ENCODE measurements at places on chromosomes 6 and 20. TPM values are rescaled to one million over a fixed set of nuclear protein-coding genes. Genes with fewer than 3 reads are reported as not detected.
A peak's percentile ranks its signal among the peaks of the same experiment; 100 is the strongest.

GRCh38 chr6:90401933-90402830, 105.5 kb upstream of the BACH2 start:
- H3K4me3 ChIP-seq: no peak overlapping the region
- H3K36me3 ChIP-seq: no peaks in the 10 kb centered on the region
- H3K4me1 ChIP-seq: no peaks in the 10 kb centered on the region

The CCR6 gene
- not detected for polyA plus RNA-seq

DNA sequence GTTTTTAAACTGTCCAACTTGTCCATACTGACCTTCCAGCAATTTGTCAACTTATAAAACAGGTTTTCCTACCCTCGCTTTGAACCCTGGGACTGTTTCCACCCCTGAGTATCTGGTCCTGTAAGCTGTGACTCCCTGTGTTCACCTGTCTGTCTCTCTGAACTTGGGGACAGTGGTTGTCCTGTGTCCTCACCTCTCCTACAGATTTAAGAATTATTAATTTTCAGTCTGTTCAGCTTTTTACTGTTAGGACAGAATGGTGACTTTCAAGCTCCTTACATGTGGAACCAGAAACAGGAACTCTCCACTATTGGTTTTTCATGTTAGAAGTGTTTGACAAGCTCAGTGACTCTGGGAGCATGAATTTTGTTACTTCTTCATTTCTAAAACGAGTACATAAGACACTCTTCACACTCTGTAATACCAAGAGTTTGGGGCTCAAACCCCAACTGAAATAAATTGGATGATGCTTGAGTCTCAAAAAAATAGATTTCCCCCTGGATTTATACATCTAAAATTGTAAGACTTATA, 713.9 kb downstream of the COL12A1 start:
- H3K4me1 ChIP-seq: no peaks in the 10 kb centered on the region
- DNase-seq: no peak

DNA sequence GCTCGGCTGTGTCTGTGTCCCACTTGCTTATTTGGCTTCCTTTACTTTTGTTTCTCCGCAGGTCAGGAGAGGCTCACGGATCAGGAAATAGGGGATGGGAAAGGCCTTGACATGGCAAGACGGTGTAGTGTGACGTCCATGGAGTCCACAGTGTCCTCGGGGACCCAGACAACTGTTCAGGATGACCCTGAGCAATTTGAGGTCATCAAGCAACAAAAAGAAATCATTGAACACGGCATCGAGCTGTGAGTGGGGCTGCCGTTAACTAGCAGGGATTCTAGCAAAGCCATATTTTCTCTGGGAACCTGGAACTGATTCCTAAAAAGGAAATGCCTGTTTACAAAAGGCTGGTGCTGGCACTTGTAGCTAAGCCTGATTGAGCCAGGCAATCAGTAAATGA, 54.4 kb downstream of the ARFGEF2 start:
- peaks cover 7% of the 10 kb centered on the region for H3K4me1 ChIP-seq
- peaks cover 80% of the 10 kb centered on the region for H3K36me3 ChIP-seq
- DNase-seq: no peak
- no peaks in the 10 kb centered on the region for H3K27me3 ChIP-seq
- H3K4me3 ChIP-seq: no peak overlapping the region

DNA sequence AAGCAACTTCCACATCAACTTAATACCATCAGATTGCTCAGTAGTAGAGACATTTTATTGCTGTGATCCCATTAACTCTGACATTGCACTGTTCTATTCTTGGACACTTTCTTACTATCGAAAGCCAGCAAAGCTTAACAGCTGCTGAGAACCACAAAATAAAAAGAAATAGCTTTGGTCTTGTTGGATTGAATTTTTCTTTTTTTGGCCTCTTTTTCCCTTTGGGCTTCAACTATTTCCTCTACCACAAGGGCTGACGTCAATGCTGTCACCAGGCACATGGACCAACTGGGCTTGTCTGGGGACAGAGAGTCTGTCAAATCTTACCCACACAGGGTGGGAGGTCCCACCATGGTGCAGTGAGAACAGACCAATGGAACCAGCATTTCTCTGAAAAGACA, 63.4 kb upstream of the ENPP5 start:
- no peaks in the 10 kb centered on the region for H3K36me3 ChIP-seq
- no peak overlapping the region for H3K27ac ChIP-seq
- no peak overlapping the region for H3K4me3 ChIP-seq
- no peaks in the 10 kb centered on the region for H3K27me3 ChIP-seq

DNA sequence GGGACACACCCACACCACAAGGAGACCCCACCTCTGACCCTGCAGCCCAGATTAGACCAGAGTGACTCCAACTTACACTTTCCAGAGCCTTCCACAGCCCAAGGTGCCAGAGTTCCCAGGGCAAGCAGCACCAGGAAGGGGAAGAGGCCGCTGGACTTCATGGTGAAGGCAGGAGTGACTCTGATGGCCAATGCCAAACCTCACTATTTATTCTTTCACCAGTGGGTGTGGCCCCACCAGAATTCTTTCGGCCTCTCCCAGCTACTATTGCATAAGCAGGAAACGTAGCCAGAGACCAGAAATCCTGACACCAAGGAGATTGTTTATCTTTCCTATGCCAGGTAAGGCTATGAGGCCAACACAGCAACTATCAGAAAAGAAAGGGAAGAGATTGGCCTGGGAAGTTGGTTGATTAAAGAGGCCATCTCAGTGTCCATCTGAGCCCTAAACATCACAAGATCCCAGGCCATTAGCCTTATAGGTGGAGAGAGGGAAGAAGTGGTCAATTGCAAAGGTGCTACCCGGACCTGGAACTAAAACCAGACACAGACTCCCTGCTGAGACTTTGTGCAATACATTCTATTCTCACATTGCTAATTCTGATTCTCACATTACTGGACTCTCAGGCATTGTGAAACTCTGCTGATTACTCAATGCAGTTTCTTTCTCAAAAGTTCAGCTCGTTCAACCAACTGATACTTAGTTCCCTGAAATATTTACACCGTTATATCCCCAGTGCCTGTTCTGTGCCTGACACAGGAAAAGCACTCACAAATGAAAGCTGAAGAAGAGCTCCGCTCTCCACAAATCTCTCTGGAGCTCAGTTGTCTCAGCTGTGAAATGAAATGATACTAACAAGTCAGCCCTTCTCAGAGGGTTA, at the start of gene SLPI:
Gene SLPI, minus strand, starts transcription at position 182 of the 880 bp plus-strand sequence. Its CDS starts 21 bp downstream, at position 161.
- peak; percentile 65 for DNase-seq
- peak within 1 kb of the TSS; percentile 7 for H3K4me3 ChIP-seq
- H3K27ac ChIP-seq: peak within 1 kb of the TSS; percentile 72
- H3K27me3 ChIP-seq: no peaks in the 10 kb centered on the region

DNA sequence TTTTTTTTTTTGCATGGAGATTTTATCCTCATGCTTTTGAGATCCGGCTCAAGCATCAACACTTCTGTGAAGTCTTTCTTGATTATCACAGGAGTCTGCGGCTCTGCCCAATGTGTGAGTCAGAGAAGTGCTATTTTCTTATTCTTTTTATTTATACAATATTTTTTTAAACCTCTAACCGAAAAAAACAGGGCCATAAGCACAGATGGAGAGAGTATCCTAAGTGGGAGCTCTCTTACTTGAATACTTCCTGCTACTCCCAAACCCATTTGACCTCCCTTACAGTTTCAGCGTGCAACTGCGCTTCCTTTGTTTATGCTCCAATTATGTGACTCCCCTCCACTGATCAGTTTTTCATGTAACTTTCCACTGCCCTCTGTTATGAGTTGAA, 8.7 kb upstream of the ATXN1 start:
- H3K4me3 ChIP-seq: no peak overlapping the region
- no peak for DNase-seq
- no peaks in the 10 kb centered on the region for H3K27me3 ChIP-seq
- no peaks in the 10 kb centered on the region for H3K36me3 ChIP-seq

DNA sequence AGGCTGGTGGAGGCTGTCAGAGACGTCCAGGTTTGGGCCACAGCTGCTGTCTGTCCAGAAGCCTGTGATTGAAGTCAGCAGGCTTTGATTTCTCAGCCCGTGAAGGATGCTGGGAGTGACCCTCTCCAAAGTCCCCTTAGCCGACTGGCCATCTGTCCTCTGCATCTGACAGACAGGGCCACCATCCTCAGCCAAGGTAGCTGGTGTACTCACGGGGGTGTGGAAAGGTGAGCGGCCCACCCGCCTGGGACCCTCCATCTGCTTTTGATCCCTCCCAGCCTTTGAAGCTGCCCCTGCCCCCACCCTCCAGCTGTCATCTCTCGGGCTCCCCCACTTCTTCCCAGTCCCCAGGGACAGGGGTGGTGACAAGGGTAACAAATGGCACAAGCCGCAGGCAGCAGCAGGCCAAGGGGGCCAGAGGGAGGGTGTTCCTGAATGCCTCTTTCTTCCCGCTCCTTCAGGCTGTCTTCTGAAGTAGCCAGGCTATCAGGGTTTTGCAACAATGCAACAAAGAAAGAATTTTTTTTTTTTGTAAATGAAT, 84.4 kb downstream of the EYA2 start:
- no peaks in the 10 kb centered on the region for H3K27me3 ChIP-seq
- no peaks in the 10 kb centered on the region for H3K4me1 ChIP-seq
- no peak for DNase-seq
- H3K4me3 ChIP-seq: no peak overlapping the region

DNA sequence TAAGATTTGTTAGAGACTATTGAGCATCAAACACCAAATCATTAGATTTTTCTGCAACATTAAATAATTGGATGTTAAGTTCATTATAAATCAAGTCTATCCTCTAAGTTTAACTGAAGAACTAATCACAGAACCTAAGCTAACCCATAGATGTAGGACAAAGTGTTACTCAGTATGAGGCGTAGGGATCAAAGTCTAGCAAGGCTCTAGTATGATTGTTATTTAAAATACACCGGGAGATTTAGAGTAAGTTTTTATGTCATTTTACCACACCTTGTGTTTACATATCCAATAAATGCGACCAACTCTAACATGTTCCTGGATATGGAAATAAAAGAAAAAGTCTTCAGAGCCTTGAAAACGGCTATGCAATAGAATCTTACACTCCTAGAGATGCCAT, 2.6 kb downstream of the ADGB start:
- H3K27ac ChIP-seq: no peak overlapping the region
- no peak for DNase-seq
- H3K27me3 ChIP-seq: no peaks in the 10 kb centered on the region
- no peaks in the 10 kb centered on the region for H3K36me3 ChIP-seq
